T-helper 2 cell treated with Interferon-gamma antibody and Interleukin-4, amounts not matched to agents 5 μg/mL and 100 μg/mL, for 36 hours (primary cell): ENCODE measurements at places on chromosomes 3 and 15.

DNA sequence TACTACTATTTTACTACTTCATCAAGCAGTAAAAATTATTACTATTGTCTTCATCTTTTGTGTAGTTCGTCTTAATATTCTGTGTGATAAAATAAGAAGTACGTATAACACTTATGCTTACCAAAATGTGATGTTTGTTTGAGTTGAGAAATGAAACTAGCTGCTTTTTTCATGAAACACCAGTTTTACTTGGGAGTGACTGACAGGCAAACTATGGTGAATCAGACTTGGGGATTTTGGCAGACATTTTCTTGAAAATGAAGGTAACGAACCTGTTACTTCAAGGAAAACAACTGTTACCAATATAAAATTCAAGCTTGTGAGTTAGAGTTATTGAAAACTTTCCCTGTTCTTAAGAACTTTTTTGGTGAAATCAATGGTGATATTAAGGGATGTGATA, 10.3 kb downstream of the U2SURP start:
- DNase-seq = no peak
- H3K36me3 ChIP-seq = peaks cover 15% of the 10 kb centered on the region
- peaks cover 42% of the 10 kb centered on the region for H3K4me1 ChIP-seq
- no peaks in the 10 kb centered on the region for H3K27me3 ChIP-seq
- H3K4me3 ChIP-seq = peak overlapping the region; percentile 17

- H3K36me3 ChIP-seq = no peaks in the 10 kb centered on the region
- H3K4me1 ChIP-seq = no peaks in the 10 kb centered on the region
- no peak overlapping the region for H3K4me3 ChIP-seq
Measured at GRCh38 chr15:36275656-36276055, 303.8 kb upstream of the CDIN1 start.

GRCh38 chr3:113625834-113626233, 70.6 kb downstream of the USF3 start:
- no peak for DNase-seq
- H3K27me3 ChIP-seq = no peaks in the 10 kb centered on the region
- H3K4me3 ChIP-seq = no peak overlapping the region
- peaks cover 7% of the 10 kb centered on the region for H3K4me1 ChIP-seq

- H3K36me3 ChIP-seq = peaks cover 32% of the 10 kb centered on the region
- peak overlapping the region; percentile 93 for H3K27ac ChIP-seq
- peak overlapping the region; percentile 98 for H3K4me3 ChIP-seq
- peak; percentile 71 for DNase-seq
Measured at GRCh38 chr3:160564949-160565441, 376 bp downstream of the KPNA4 start.

DNA sequence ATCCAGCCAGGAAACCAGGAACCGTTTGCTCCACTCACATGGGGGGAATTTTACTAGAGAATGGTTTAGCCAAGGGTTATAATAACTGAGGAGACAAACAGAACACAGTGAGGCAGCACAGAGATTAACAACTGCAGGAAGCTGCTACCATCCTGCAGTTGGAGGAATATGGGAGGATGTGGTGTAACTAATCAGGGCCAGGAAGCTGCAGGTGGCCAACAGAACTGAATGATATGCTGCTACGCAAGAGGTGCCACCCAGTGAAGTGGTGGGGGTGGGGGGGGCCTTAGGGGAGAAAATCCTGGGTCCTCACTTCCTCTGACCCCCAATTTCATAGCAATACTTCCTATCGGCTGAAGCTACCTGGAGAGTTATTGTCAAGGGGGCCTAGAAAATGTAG, 306.4 kb upstream of the STT3B start:
- no peaks in the 10 kb centered on the region for H3K27me3 ChIP-seq
- peaks cover 77% of the 10 kb centered on the region for H3K4me1 ChIP-seq
- peak overlapping the region; percentile 64 for H3K4me3 ChIP-seq
- H3K36me3 ChIP-seq = peaks cover 16% of the 10 kb centered on the region

DNA sequence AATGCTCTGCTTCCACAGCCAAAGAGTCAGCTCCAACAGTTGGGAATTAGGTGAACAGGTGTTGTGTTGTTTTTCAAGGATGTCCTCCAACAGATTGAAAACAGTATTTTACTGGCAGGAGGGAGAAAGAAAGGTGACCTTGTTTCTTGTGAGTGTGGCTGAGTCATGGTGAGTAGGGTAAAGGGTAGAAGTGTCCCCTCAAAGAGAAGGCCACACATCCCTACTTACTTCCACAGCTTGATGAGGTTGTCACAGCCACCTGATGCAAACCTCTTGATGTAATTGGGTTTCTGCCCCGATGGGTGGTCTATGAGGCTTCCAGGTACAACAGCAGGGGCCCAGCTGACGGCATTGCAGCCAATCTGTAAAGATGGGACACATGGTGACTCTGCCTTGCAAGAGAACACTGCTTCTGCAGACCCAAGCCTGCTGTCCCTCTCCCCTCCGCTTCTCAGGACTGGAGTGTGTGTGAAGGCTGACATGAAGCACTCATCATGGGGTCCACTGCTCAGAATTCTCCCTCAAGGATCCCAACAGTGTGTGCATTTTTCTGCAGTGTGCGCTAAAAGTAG, 12.7 kb upstream of the GHRL start:
- H3K4me3 ChIP-seq = no peak overlapping the region
- H3K27me3 ChIP-seq = no peaks in the 10 kb centered on the region
- no peak for DNase-seq

GRCh38 chr3:112027826-112028225, 6.7 kb upstream of the TMPRSS7 start:
- no peaks in the 10 kb centered on the region for H3K4me1 ChIP-seq
- H3K4me3 ChIP-seq = no peak overlapping the region
- no peaks in the 10 kb centered on the region for H3K36me3 ChIP-seq
- H3K27ac ChIP-seq = no peak overlapping the region
- peaks cover 8% of the 10 kb centered on the region for H3K27me3 ChIP-seq

- peak; percentile 54 for DNase-seq
- H3K36me3 ChIP-seq = peaks cover 32% of the 10 kb centered on the region
- H3K27ac ChIP-seq = peak overlapping the region; percentile 96
- H3K27me3 ChIP-seq = no peaks in the 10 kb centered on the region
Measured at GRCh38 chr3:4976109-4976508, 3.1 kb upstream of the BHLHE40 start.
